ENCODE measurements at places on chromosomes 3 and 15. TPM values are rescaled to one million over a fixed set of nuclear protein-coding genes. Genes with fewer than 3 reads are reported as not detected.

The GABRG3 gene
- not detected for total RNA-seq

The CNTN4 gene
- total RNA-seq = 5.7 TPM

The CCDC9B gene
- 8.9 TPM for total RNA-seq

The KY gene
- total RNA-seq = not detected

The GATM gene
- total RNA-seq = 9.5 TPM

The GOLGA8Q gene
- total RNA-seq = 1.8 TPM

The TMOD2 gene
- total RNA-seq = 1.6 TPM

The DPPA4 gene
- total RNA-seq = not detected

The LTK gene
- total RNA-seq = 5.4 TPM

The DTX3L gene
- 16.6 TPM for total RNA-seq

The FANCI gene
- 163 TPM for total RNA-seq

The FGF12 gene
- 2.1 TPM for total RNA-seq

The ZNF860 gene
- total RNA-seq = not detected

The CTXND1 gene
- not detected for total RNA-seq

The MGA gene
- 42.1 TPM for total RNA-seq

The CDHR4 gene
- total RNA-seq = 0.48 TPM

The NMB gene
- total RNA-seq = 15.1 TPM

The SV2B gene
- 3.9 TPM for total RNA-seq

The RAB8B gene
- total RNA-seq = 29.1 TPM

The TMEM39A gene
- 39.7 TPM for total RNA-seq

The MESP1 gene
- total RNA-seq = 6.5 TPM

The SUCLG2 gene
- 7.4 TPM for total RNA-seq

The CLDN11 gene
- not detected for total RNA-seq

The GASK1A gene
- 1.9 TPM for total RNA-seq

The TEX55 gene
- not detected for total RNA-seq

The SQOR gene
- total RNA-seq = 4.3 TPM

The SERINC4 gene
- 0.33 TPM for total RNA-seq

The C3orf49 gene
- not detected for total RNA-seq

The FGF7 gene
- total RNA-seq = not detected

The RAB6B gene
- 0.86 TPM for total RNA-seq

The LRRC15 gene
- not detected for total RNA-seq

The GOLGA8G gene
- total RNA-seq = not detected

The SLC27A2 gene
- total RNA-seq = 0.79 TPM

The MYRIP gene
- total RNA-seq = not detected

The UBL7 gene
- 72.5 TPM for total RNA-seq

The TIGIT gene
- total RNA-seq = not detected

The HEG1 gene
- 31.8 TPM for total RNA-seq

The RBP2 gene
- not detected for total RNA-seq

The VEPH1 gene
- not detected for total RNA-seq

The GOLGB1 gene
- 19.9 TPM for total RNA-seq

The REC114 gene
- total RNA-seq = not detected

The ITIH4 gene
- 3.4 TPM for total RNA-seq

The CLDN1 gene
- total RNA-seq = 173 TPM

The FOXB1 gene
- not detected for total RNA-seq

The CADPS gene
- total RNA-seq = not detected

The NKIRAS1 gene
- 23.0 TPM for total RNA-seq

The ADAMTS17 gene
- total RNA-seq = 0.15 TPM

The ARPIN gene
- total RNA-seq = 5.9 TPM

The NME9 gene
- total RNA-seq = not detected

The SAMMSON gene
- not detected for total RNA-seq

The ZMYND10 gene
- 1.0 TPM for total RNA-seq

The CHL1 gene
- not detected for total RNA-seq
